GM18507 (cell line): ENCODE measurements at places on chromosomes 16 and 17.
A peak's percentile ranks its signal among the peaks of the same experiment; 100 is the strongest.

DNA sequence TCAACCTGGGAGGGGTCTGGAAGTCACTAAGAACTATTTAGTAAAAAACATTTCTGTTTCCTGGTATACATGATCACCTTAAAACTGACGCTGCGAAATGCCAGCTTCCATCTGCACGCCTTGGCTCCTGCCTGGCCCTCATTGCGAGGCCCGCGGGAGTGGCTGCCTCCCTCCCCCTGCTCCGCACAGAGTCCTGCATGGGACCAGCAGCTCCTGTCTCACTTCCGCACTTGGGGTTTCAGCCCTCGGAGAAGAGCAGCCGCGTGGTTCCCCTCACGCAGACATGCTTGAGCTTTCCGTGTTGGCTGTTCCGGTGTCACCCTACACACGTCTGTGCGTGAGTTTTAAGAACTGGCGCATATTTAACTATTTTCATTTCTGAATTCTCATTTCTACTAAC, 18.4 kb downstream of the MTHFSD start:
- DNase-seq: no peak

DNA sequence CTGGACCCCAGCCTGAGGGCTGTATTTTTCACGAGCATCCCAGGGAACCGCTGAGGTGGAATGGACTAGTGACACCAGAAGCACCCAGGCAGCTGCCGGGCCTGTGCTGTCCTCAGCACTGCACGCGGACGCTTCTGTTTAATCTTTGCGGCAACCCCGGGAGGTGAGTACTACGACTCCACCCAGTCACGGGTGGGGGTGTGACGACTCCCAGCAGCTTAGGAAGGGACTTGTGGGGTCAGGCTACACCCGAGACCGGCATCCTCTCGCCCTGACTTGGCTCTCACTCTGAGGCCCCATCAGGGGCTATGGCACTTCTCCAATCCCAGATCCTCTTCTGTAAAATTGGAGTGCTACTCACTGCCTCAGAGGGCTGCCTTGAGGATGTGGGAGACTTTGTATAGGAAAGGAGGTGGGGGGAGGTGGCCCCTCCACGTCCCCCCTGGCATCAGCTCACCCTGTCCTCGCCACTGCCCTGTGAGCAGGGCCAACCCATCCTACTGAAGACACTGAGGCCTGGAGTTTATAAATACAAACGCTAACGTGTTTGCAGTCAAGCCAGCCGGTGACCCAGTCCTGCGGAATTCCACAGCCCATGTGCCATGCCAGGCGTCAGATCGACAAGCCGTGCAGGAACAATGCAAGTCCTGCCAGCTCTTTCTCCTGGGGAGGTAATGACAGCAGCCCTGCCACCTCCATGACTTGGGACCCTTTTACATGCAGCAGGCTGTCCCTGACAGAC, 44.4 kb downstream of the PPL start:
- no peak for DNase-seq

DNA sequence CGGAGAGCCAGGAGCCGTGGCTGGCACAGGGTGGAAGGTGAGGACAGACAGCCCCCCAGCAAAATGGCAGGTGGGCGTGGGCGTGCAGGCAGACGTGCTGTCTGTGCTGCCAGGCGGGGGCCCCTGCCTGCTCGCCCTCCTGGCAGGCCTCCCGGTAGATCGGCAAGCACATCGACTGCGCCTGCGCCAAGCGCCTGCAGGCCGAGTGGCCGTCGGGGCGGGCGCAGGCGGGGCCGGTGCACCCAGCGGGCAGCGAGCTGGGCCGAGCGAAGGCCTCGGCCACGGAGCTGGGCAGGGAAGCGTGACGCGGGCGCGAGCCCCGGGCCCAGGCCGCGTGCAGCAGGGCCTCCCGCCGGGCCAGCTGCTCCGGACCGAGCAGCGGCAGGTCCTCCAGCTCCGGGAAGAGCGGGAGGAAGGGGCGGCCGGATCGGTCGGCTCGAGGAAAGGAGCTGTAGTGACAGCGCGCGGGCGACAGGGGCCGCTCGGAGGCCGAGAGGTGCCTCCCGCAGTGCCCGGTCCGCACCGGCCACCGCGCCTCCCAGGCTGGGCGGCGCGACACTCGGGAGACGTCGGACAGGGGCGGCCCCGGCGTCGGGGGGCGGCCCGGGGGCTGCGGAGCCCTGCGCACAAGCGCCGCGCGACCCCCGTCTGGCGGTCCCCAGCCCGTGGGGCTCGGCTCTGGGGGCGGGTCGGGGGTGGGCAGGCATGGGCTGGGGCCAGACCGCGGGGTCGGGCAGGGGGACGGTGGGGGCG, 16.9 kb downstream of the GRIN2C start:
- no peak for DNase-seq

GRCh38 chr16:83113317-83113716, 486.5 kb downstream of the CDH13 start:
- DNase-seq: no peak

GRCh38 chr17:17971431-17972125, 622 bp downstream of the TOM1L2 start:
- no peak for DNase-seq

DNA sequence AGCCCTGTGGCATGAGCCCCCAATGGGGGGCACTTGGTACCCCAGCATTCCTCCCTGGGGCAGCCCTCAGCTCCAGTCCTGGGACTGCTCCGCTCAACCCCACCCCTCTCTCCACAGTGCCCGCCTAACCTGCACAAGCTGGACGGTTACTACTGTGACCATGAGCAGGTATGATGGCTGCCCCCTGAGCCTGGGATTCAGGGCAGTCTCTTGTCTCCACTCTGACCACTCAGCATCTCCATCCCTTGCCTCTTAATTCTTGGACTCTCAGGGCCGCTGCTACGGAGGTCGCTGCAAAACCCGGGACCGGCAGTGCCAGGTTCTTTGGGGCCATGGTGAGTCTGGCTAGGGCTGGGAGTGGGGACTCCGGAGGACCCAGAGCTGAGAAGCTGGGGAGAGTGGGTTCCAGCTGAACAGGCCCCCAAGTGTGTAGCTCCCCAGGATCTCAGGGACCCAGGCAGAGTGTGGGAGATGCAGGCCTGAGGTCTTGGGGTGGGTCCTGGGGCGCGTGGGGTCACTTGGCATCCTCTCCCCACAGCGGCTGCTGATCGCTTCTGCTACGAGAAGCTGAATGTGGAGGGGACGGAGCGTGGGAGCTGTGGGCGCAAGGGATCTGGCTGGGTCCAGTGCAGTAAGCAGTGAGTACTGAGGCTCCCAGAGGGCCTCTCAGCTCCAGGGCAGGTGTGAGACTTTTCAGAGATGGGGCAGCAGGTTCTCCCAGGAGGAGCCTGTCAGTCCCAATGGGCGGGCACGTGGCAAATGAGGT, 18.0 kb downstream of the ADAM11 start:
- no peak for DNase-seq

DNA sequence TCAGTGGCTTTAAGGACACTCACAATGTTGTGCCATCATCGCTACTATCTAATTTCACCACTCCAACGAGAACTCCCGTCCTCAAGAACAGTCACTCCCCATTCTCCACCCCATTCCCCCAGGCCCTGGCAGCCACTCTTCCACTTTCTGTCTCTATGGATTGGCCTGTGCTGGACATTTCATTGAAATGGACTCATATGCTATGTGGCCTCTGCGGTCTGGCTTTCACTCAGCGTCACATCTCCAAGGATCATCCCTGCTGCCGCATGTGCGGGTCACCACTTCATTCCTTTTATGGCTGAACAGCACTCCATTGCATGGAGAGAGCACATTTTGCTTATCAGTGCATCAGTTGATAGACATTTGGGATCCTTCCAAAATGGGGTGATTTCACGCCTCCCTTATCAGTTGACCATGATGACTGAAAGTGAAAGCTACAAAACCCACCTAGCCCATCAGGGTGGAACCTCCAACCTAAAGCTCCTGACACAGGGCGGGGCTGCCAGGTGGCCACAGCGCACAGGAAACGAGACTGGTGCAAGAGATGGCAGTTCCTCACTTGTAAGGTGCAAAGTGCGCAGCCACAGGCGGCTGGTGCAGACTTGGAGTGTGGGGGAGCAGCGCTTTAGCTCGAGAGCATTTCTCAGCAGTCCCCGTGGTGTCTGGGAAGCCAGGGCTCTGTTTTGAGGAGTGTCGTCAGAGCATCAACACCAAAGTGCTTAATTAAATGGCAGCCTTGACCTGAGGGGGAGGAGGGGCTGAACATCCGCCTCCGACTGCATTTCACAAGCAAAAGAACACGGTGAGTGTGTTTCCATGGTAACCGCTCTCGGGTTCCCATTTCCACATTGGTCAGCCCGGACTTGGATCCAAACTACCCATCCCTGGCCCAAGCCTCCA, 23.8 kb downstream of the COTL1 start:
- peak; percentile 76 for DNase-seq

DNA sequence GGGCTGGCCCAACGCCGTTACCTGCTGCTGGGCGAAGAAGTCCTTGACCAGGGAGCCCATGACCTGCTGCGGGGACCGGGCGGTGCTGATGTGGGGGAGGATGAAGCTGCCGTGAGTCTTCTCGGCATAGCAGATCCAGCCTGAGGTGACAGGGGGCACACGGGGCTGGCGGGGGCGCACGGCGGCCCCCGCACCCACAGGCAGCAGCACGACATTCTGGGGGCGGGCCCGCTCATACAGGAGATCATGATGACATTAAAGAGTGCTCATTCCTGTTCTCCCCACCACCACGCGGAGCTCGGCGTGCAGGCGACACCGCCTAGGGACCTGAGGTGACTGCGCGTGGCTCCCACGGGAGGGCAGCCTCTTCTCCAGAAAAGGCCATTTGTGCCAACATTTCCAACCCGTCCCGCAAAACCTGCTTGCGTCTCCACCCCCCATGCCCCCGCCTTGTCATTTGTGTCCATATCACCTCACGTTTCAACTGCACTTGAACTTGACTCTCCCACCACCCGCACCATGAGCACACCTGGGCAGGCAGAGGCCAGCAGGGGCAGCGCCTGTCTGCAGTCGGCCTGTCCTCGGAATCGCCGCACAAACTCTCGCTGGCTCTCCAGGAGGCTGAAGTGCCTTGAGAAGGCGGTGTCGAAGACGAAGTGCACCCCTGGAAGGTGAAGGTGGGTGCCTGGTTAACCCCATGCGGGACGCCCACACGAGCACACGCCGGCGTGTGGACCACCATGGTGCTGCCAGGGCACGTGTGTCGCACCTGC, 6.4 kb downstream of the CIAO3 start:
- no peak for DNase-seq

DNA sequence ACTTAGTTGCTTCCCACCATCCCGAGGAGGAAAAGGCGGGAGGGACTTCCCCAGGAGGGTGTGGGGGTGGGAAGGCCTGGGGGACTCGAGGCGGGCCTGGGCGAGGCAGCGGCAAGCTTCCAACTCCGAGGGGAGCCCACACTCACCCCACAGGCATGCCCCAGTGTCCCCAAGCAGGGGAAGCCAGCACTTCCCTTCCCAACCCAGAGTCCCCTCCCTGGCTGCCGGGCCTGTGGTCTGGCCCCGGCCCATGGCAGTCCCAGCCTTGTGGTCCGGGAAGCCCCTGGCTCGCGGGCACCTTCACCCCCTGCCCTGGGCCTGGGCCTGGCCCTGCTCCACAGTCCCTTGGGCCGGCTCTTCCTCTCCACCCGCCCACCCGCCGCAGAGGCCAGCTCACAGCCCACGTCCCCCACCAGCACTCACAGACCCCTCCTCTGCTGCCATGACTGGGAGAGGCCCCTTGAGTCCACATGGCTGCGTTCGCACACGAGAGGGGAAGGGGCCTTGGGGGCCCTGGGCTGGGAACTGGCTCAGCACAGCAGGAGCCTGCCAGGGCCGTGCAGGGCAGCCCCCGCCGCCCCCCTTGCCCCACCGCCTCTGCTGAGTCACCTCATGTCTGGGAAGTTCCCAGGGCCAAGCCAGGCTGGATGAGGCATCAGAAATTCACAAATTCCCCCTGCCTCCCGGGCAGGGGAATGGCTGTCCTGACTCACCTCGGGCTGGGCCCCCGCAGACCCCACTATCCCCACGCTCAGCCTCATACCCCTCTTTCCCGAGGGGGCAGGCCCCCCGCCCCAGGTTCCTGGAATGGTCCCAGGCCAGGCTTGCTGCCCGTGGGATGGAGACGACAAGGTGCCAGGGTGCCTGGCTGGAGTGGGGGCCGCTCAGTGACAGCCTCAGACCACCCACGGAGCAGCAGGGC, 27.8 kb downstream of the BAHCC1 start:
- no peak for DNase-seq

- DNase-seq: no peak
These were observed 7.7 kb downstream of the CCL3L1 start for GRCh38 chr17:36188891-36189306.

- DNase-seq: no peak
These were observed 3.5 kb upstream of the RAB37 start for GRCh38 chr17:74733365-74734122.

- DNase-seq: no peak
These were observed 73.7 kb downstream of the TNRC6C start for GRCh38 chr17:78032166-78032565.

DNA sequence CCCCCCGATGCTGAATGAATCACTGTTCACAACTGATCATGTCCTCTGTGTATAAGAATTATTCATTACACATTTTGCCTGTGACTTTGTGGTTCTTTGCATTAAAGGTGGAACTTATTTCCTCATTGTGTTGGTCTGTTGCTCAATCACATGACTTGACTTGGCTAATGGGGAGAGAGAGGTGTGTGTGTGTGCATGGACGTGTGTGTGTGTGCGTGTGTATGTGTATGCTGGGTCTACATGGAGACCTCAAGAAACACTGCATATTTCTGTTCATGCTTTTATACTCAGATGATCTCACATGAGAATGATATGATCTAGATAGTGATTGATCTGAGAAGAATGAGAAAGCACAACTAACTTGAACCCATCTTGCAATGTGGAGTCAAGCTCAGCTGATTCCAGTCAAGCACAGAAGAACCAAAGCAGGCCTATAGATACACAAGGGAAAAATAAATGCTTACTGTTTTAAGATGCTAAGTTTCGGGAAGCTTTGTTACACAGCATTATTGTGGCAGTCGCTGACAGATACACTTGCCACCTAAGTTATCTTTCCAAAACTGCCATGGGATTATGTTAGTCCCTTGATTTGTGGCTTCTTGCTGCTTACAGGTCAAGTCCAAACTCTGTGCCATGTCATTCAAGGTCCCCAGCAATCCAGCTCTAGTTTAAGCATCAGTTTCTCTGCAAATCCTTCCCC, 167.9 kb upstream of the ZFHX3 start:
- no peak for DNase-seq

- no peak for DNase-seq
These were observed 30.5 kb downstream of the GPT2 start for GRCh38 chr16:46914556-46915201.

DNA sequence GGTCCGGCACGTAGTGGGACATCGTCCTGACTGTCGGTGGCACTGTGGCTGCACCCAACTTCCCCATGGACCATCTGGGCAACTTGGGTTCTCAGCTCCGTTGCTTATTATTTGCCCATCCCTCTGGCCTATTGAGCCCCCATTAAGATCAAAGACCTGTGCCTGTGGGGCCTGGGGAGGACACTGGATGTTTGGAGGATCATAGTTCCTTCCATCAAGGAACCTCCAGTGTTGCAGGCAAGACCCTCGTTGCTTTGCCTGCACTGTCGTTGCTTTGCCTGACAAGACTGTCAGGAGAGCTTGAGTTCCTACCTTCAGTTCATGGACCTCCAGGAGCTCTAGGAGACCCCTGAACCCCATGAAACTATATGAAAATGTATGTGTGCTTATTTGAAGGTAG, 127.2 kb downstream of the CCDC144A start:
- DNase-seq: no peak
